ENCODE measurements at places on chromosomes 5 and 9.

- no peak overlapping the region for H3K27ac ChIP-seq
- H3K36me3 ChIP-seq = no peaks in the 10 kb centered on the region
- DNase-seq = no peak
- H3K4me3 ChIP-seq = no peak overlapping the region
Observed at GRCh38 chr9:132387133-132387532, 19.5 kb downstream of the TTF1 start.

- no peaks in the 10 kb centered on the region for H3K27me3 ChIP-seq
- no peaks in the 10 kb centered on the region for H3K36me3 ChIP-seq
- no peaks in the 10 kb centered on the region for H3K4me1 ChIP-seq
Observed at GRCh38 chr5:98320343-98320742, 453.1 kb upstream of the RGMB start.

- DNase-seq = peak; percentile 47
- no peaks in the 10 kb centered on the region for H3K36me3 ChIP-seq
- no peak overlapping the region for H3K27ac ChIP-seq
- no peaks in the 10 kb centered on the region for H3K27me3 ChIP-seq
- H3K4me1 ChIP-seq = no peaks in the 10 kb centered on the region
Observed at GRCh38 chr5:90264689-90265544, 144.6 kb downstream of the CETN3 start.

- H3K4me3 ChIP-seq = no peak overlapping the region
- H3K27me3 ChIP-seq = no peaks in the 10 kb centered on the region
- H3K4me1 ChIP-seq = peaks cover 18% of the 10 kb centered on the region
- H3K27ac ChIP-seq = no peak overlapping the region
- no peaks in the 10 kb centered on the region for H3K36me3 ChIP-seq
Observed at GRCh38 chr5:34491251-34491620, 164.9 kb upstream of the RAI14 start.

DNA sequence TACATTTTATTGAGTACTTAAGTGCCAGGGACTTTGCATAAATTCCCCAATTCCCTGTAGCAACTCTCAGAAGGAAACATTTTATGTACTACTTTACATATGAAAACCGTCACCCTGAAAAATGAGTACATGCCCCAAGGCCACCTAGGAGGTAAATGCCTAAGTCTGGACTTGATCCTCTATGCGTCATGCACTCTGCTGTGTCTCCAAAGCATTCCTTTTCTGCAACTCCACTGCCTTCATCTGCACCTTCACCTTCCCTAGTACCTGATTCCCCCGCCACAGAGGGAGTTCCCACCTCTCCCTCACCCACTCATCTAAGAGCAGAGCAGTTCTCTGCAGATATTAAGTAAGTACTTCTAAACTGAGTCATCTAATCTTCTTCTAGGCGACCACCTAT, 75.2 kb upstream of the HRH2 start:
- H3K27me3 ChIP-seq = no peaks in the 10 kb centered on the region
- H3K4me1 ChIP-seq = no peaks in the 10 kb centered on the region
- DNase-seq = no peak

DNA sequence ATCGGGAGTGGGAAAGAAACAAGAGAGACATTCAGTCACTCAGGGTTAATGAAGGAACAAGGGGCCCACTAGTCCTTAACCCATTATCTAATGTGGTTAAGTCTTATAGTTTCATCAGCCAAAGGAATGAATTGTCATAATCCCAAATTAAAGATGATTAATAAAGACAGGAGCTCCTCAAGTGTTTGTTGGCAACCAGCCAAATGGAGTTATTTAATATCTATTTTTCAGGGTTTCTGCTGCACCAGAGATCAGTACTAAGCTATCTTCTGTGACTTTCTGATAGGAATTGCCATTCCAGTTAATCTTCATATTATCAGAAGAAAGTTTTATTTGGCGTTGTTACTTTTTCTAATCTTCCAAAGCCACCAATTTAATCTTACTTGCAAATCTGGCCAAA, 34.0 kb upstream of the FCHO2 start:
- no peak for DNase-seq
- no peak overlapping the region for H3K27ac ChIP-seq
- H3K4me3 ChIP-seq = no peak overlapping the region

GRCh38 chr9:15482146-15482545, 28.6 kb downstream of the PSIP1 start:
- H3K4me1 ChIP-seq = no peaks in the 10 kb centered on the region
- no peak for DNase-seq
- no peak overlapping the region for H3K4me3 ChIP-seq
- H3K27me3 ChIP-seq = no peaks in the 10 kb centered on the region

DNA sequence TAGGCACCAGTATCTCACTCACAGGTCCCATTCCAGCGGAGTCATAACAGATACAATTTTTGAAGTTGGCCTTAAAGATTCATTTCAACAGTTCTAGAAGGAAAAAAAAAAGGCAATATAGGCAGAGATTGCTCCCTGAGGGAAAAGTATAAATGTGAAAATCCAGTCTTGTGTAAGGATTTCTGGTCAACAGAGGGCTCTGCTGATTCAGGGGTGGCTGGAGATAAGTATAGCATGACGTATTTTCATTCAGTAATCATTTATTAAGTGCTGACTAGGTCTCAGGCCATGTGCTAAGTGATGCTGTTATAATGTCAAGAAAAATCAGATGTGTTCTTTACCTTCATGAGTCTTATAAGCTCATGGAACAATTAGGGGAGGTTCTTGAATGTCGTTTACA, 377.3 kb upstream of the MEF2C start:
- DNase-seq = no peak
- H3K27me3 ChIP-seq = no peaks in the 10 kb centered on the region
- H3K36me3 ChIP-seq = no peaks in the 10 kb centered on the region
- H3K4me3 ChIP-seq = no peak overlapping the region
- H3K4me1 ChIP-seq = no peaks in the 10 kb centered on the region
- no peak overlapping the region for H3K27ac ChIP-seq

GRCh38 chr5:133381571-133382365, 230.6 kb downstream of the FSTL4 start:
- no peaks in the 10 kb centered on the region for H3K36me3 ChIP-seq
- H3K4me3 ChIP-seq = no peak overlapping the region
- no peak overlapping the region for H3K27ac ChIP-seq

DNA sequence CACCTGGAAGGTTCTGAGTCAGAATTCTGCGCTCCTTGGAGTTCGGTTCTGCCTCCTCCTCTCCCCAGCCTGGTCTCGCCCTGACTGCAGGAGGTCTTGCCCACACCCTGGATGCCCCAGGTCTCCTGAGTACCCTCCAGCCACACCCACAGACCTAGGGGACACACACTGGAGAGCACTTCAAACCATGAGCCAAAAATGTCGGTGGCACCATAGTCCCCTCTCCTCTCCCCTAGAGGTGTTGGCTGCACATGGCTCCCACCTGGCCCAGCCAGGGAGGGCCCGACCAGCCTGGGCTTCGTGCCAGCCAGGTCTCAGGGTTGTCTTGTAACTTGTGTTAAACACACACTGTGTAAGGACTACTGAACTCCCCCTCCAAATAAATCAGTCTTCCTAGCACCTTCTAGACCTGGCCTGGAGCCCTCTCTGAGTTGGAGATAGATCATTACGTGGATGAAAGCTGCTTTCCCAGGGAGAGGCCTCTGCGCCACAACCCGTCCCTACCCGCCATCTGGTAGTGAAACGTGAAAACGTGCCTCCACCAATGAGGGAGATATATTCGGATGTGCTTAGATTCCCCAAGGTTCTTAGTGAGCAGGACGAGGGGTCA, 49.9 kb upstream of the CTSL start:
- H3K4me1 ChIP-seq = no peaks in the 10 kb centered on the region
- no peaks in the 10 kb centered on the region for H3K36me3 ChIP-seq

DNA sequence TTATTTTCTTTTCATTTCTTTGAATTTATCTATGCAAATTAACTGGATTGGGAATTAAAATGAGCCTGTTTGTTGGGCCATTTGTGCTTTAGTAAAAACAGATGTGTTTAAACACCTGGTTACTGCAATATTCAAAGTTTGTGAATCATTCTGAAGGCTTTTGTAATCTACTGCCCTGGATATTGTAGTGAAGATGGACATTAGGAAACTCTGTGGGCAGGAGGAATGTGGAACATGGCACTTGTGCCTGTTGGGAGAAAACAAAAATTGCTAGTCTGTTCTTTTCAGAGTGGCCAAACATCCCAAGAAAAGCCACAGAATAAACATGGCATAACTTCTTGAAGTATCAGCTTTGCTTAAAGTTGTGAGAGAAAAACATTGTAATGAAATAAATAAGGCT, 40.8 kb downstream of the CHSY3 start:
- no peaks in the 10 kb centered on the region for H3K4me1 ChIP-seq
- no peak overlapping the region for H3K4me3 ChIP-seq
- no peaks in the 10 kb centered on the region for H3K27me3 ChIP-seq
- no peak for DNase-seq
- no peaks in the 10 kb centered on the region for H3K36me3 ChIP-seq

DNA sequence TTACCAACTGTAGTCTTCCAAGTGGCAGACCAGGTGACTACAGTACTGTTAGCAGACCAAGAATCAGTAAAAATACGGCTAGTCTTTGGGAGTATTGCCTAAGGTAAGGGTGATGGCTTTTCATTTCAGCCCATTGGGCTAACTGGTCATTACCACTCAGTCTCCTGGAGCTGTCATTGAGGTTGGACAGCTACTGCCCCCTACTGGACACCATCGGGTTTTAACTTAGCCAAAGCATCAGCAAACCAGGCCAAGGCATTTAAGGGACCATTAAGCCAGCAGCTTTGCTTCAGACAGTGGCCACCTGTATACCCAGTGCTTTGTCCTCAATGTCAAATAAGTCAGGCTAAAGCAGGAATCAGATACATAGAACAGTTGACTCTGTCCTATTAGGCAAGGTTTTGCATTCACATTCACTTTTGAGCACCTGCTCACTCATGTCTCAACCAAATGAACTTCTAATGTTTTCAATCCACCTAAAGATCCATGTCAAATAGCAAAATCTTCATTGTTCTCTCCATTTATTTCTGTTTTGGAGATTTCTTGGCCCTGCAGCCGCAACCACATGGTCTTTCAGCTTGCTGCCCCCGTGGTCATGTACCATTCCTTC, 117.2 kb downstream of the INVS start:
- H3K27me3 ChIP-seq = no peaks in the 10 kb centered on the region
- DNase-seq = peak; percentile 30
- H3K27ac ChIP-seq = no peak overlapping the region

DNA sequence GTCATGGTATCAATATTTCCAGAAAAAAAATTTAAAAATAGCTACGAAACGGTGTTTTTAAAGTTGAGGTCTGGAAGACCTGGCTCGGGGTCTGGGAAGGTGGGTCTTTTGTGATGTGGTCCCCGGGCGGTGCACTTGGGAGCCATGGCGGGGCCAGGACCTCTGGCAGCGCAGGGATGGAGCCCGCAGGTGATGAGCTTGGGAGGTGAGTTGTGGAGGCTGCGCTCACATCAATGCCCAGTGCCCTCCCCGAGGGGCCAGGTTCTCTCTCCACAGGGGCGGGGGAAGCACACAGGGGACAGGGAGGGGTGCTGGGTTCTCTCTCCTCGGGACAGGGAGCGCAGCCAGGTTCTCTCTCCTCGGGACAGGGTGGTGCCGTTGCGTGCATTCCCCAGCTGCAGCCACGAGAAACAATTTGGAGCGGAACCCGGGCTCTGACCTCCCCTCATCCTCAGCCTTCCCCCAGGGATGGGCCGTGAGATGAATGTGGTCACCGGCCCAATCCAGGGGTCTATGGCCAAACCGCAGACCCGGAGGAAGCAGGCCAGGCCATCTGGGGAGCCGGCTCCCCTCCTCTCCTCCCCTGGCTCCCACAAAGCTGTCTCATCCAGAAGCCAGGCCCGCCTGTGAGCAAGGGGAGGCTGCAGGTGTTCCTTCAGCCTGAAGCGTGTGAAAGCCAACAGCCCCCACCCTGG, 25.8 kb downstream of the DBH start:
- no peak for DNase-seq
- H3K4me3 ChIP-seq = no peak overlapping the region
- H3K36me3 ChIP-seq = no peaks in the 10 kb centered on the region
- H3K27me3 ChIP-seq = no peaks in the 10 kb centered on the region
- H3K4me1 ChIP-seq = peaks cover 2% of the 10 kb centered on the region

DNA sequence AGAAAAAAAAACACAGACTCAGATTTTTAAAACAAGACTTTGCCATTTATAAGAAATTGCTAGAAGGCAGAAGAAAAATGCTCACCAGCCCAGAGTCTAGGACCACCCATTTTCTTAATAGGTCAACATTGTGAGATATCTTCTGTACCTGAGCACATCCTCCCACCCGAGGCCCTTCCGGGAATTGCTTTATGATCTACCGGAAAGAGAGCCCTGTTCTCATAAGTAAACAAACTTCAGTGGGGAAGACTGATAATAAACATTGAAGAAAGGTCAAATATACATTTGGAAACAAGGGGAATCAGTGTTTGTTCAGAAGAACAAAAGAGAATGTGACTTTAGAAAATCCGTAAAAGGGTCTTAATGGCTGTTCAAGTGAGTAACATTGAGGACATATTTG, 44.4 kb downstream of the PRKACG start:
- H3K36me3 ChIP-seq = no peaks in the 10 kb centered on the region
- H3K4me3 ChIP-seq = no peak overlapping the region
- no peak overlapping the region for H3K27ac ChIP-seq
- H3K4me1 ChIP-seq = no peaks in the 10 kb centered on the region
- H3K27me3 ChIP-seq = no peaks in the 10 kb centered on the region
- DNase-seq = no peak

DNA sequence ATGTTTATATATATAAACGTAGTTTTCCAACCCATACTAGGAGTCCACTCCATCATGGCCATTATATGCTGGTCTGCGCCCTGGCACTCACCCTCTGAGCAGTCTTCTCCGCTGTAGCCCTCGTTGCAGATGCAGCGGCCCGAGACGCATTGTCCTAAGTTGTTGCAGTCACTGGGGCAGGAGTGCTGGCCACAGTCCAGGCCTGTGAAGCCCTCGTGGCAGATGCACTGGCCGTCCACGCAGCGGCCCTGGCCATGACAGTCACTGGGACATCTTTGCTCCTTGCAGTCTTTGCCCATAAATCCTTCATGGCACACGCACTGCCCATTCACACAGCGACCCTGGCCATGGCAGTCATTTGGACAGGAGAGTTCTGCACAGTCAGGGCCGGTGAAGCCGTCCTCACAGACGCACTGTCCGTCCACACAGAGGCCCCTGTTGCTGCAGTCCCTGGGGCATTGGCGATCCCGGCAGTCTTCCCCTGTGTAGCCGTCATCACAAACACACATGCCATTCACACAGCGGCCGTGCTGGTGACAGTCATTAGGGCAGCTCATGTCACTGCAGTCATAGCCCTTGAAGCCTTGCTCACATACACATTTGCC, 32.1 kb downstream of the TNC start:
- no peaks in the 10 kb centered on the region for H3K27me3 ChIP-seq
- no peak overlapping the region for H3K4me3 ChIP-seq
- H3K36me3 ChIP-seq = no peaks in the 10 kb centered on the region
- H3K4me1 ChIP-seq = no peaks in the 10 kb centered on the region

DNA sequence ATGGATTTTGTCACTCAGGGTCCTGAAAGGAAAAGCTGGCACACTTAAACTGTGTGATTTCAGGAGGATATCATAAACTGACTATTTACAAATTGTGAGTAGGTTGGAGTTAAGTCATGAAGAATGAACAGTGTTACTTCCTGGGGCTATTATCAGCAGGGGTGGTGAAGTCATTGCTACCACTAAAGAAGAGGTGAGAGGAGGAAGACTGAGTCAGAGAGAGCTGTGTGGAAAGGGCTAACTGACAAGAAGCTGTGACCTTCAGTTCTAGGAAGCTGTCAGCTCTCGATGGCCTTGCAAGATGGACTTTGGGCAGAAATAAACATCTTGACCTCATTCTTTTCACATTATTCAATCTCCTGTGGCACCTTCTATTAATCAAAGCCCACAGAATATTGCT, 72.3 kb upstream of the STARD4 start:
- H3K4me3 ChIP-seq = no peak overlapping the region
- no peaks in the 10 kb centered on the region for H3K27me3 ChIP-seq
- DNase-seq = no peak
- H3K27ac ChIP-seq = no peak overlapping the region

GRCh38 chr5:17374973-17375742, 122.9 kb upstream of the TAF11L2 start:
- no peaks in the 10 kb centered on the region for H3K27me3 ChIP-seq
- H3K27ac ChIP-seq = no peak overlapping the region
- H3K4me1 ChIP-seq = no peaks in the 10 kb centered on the region
- DNase-seq = no peak
- no peak overlapping the region for H3K4me3 ChIP-seq
